Activated CD4-positive, alpha-beta T cell treated with anti-CD3 and anti-CD28 coated beads, Interleukin-2, amount 10 ng/mL, durations not matched to agents 24 days and 14 days (primary cell): ENCODE measurements at places on chromosomes 2 and 18.

DNA sequence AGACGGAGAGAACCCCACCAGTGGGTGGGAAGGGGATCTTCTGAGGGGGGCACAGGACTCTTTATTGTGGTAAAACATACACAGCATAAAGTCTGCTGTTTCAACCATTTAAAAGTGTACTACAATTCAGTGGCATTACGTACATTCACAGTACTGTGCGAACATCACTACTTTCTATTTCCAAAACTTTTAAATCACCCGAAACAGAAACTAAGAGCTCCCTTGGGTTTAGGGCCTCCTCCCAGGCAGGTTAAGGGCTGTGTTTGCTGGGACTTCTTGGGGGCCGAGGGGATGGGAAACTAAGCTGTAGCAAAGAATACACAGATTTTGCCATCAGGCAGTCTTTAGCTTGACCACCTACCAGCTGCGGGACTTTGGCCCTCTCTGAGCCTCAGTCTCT lies 242.0 kb downstream of the HAUS1 start:
- DNase-seq = peak; percentile 59

- no peak for DNase-seq
Measured at GRCh38 chr18:44870631-44871502, 190.2 kb downstream of the SETBP1 start.

DNA sequence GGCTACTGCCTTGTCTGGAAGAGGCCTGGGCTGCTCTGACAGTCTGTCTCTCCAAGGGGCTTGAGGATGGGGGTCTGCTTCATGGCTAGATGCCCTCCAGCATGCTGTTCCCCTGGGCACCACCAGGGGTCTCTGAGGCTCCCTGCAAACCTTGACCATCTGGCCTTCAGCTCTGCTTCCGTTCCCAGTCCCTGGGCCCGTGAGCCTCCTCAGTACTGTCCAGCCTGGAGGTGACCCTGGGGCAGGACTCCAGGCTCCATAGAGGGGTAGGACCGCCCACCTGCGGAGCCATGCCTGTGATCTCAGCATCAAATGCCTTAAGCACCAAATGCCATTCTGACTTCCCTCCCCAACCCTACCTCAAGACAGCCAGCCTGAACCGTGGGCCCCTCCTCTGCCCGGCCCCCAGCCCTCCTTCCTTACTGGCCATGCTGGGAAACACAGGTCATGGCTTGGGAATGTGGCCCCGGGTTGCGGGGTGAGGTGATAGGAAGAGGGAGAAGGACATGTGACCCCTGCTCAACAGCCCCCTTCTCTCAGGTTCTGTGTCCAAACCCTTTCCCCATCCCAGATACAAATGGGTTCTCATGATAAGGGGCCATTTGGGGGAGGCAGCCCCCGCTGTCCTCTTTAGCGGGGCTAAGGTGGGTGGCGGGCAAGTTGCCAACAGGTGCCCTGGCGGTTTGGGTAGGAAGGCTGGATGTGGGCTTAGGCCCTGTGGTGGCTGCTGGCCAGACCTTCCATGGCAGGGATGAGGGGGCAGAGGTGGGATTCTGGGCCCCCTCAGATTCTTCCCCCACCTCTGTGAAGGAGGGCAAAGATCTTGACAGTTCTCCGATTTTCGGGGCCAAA lies 25.0 kb downstream of the SPEG start:
- DNase-seq = peak; percentile 79

- no peak for DNase-seq
Measured at GRCh38 chr2:20427931-20428526, 18.8 kb upstream of the RHOB start.

- no peak for DNase-seq
Measured at GRCh38 chr18:13300029-13300428, 81.5 kb downstream of the LDLRAD4 start.

DNA sequence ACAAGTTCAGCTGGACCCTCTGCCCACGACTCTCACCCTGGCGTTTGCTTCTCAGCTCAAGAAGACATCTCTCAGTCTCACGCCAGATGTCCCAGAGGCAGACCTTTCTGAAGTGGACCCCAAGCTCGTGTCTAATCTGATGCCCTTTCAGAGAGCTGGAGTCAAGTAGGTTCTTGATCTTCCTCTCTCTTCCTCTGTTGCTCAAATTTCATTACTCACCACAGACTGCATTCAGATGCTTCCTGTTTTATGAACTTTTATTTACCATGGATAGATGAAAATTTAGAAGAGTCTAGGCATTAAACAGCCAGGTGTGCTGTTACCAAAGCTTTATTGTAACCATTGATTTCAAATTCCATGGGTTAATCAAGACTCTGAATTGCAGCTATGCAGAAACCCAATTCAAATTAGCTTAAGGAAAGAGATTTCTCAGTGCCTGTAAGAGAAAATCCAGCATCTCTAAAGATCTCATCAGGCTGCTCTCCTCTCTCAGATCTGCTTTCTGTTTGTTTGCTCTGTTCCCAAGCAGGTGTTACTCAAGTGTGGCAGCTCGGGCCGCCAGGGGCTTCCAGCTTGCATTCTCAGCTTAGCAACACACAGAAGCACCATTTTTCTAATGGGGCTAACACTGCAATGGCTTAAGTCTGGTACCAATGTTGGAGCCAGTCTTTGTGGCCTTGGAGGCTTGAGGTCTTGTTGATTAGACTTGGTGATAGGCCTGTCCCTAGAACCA lies 16.5 kb downstream of the SMARCAL1 start:
- no peak for DNase-seq

DNA sequence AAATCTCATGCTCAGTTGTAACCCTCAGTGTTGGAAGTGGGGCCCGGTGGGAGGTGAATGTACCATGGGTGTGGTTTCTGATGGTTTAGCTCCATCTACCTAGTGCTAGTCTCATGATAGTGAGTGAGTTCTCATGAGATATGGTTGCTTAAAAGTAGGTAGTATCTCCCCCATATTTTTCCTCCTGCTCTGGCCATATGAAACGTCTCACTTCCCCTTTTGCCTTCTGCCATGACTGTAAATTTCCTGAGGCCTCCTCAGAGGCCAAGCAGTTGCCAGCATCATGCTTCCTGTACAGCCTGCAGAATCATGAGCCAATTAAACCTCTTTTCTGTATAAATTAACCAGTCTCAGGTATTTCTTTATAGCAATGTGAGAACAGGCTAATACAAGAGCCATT lies 62.8 kb upstream of the RNF152 start:
- peak; percentile 39 for DNase-seq

- DNase-seq = no peak
Measured at GRCh38 chr2:96414161-96414710, 78.7 kb downstream of the NCAPH start.

- peak; percentile 88 for DNase-seq
Measured at GRCh38 chr2:231900486-231900942, 25.7 kb downstream of the NPPC start.

GRCh38 chr2:208224802-208225201 lies 30.1 kb downstream of the IDH1 start:
- no peak for DNase-seq

GRCh38 chr2:137250401-137250800 lies 485.1 kb downstream of the THSD7B start:
- DNase-seq = no peak

DNA sequence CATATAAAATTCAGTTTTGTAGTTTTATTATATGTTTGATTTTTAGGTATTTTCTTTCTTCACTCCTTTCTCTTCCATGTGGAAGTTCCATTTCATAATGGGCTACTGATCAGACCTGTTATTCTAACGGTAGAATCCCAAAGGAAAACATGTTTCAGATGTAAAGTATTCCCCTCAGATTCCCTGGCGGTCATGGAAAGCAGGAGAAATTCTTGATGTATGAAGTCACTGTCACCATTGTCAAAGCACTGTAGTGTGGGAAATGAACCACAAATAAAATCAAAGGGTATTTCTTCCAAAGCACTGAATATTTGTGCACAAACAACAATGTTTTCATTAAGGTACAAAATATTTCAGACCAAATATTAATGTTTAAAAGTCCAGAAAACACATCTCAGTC lies 237.3 kb upstream of the KLHL14 start:
- no peak for DNase-seq

- DNase-seq = no peak
Measured at GRCh38 chr18:14945984-14946383, 198.0 kb downstream of the ANKRD30B start.

DNA sequence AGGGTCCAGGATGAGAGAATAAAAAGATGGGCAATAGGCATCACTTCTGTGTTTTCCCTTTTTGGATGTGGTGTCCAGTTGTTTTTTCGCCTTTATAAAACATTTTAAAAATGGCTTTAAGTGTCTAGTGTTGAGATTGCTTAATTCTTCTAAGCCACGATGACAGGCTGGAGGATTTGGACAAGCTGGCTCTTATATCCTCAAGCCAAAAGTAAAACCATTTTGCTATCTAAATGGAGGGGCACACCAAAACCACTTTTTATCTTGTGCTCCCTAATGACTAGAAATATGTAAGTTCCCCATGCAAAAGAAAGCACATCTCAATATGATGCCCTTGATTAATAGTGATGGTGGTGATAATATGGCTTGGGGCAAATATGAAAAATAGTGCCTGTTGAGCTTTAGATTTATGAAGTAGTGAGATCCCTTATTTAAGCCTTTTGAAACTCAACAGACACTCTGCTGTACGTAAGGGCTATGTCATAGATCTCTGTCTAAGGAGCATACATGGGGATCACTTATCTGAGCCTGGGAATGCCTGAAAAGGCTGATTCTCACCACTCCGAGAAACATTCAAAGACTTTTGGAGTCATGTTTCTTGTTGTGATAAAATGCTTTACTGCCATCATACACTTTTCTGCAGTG lies 185.5 kb downstream of the KCNS3 start:
- no peak for DNase-seq

DNA sequence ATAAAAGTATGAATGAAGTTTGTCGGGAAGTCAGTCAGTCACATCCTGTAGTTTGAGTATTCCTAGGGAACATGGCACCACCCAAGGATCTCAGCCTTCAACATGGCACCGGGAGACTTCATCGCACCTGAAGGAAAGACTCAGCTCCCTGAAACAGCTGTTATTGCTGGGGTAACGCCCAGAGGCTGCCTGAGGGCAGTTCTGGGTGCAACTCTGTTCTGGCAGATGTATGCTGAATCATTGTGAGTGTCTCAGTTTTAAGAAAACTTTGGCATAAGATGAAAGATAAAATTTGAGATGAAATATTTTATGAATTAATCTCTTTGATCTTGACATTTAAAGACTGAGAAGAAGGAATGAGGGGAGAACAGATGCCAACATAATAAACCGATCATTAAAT lies 49.9 kb upstream of the SERPINB2 start:
- no peak for DNase-seq

- no peak for DNase-seq
Measured at GRCh38 chr2:226835420-226835795, 446 bp upstream of the RHBDD1 start.

DNA sequence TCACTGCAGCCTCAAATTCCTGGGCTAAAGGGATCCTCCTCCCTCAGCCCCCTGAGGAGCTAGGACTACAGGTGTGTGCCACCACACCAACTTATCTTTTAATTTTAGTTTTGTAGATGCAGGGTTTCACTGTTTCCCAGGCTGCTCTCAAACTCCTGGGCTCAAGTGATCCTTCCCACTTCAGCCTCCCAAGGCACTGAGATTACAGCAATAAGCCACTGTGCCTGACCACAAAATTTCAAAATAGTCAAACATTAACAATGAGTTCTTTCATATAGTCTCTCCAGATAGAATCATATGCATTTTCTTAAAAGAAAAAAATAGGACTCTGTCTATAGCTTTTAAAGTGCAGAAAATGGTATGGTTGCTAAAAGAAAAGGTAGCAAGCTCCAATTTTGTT lies 24.9 kb upstream of the PID1 start:
- DNase-seq = no peak

DNA sequence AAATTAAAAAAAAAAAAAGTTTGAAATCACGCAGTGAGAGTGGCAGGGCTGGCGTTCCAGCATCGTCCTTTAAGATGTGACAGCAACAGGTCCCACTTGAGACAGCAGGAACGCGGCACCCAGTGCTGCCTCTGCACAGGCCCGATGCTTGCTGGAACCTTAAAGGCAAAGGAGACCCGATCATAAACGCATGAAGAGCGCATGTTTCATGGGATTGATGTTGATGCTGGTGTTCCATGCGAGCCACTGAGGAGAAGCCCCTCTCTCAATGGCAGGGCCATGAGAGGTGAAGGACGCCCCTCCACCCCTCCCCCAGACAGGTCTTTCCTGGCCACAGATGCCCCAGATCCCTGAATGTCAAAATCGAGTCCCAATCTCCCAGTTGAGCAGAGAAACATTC lies 17.9 kb upstream of the ALPI start:
- no peak for DNase-seq

GRCh38 chr2:176763851-176764404 lies 448.7 kb upstream of the HNRNPA3 start:
- DNase-seq = no peak

GRCh38 chr18:68397241-68398035 lies 317.5 kb downstream of the TMX3 start:
- no peak for DNase-seq

DNA sequence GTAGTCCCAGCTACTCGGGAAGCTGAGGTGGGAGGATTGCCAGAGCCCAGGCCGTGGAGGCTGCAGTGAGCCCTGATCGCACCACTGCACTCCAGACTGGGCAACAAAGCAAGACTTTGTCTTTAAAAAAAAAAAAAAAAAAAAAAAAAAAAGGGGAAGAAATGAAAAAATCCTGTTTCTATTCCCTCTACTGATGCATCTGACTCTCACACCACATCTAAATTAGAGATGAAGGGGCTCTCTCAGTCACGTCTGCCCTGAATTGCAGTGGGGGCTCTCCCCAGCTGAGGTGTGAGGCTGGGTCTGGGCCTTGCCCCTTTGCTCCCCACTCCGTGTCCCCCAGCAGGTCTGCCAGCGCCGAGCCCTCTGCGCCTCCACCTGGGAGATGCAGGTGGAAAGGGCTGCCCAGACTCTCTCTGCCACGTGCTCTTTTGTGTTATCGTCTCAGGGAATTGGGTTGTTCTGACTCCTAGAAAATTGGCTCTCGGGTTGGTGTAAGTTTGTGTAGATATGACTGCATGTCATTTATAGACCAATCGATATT lies 30.2 kb downstream of the TRAPPC12 start:
- DNase-seq = no peak

GRCh38 chr2:159010340-159010739 lies 41.9 kb downstream of the TANC1 start:
- DNase-seq = no peak

DNA sequence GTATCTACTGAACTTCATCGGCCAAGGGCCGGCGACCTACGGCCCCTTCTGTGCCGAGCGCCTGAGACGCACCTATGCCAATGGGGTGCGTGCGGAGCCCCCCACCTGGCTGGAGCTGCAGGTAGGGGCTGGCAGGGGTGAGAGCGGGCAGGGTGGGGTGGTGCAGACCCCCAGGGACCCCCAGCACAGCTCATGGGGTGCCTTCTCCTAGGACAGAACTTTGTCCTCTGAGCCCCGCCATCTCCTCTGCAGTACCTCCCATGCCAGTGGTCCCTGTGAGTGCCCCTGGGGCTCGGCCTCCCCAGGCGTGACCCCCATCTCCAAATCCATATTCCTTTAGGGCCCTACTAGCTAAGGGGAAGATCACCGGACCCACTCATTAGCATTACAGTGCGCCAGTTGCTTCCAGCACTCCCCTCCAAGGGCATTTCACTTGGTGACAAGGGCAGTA lies 23.9 kb upstream of the GPR17 start:
- no peak for DNase-seq

- DNase-seq = no peak
Measured at GRCh38 chr2:142605421-142605820, 272.0 kb upstream of the KYNU start.

- no peak for DNase-seq
Measured at GRCh38 chr2:53450923-53451322, 316.7 kb upstream of the CHAC2 start.
